NCI-H1694 (cell line): ENCODE measurements at places on chromosomes 2 and 18.

DNA sequence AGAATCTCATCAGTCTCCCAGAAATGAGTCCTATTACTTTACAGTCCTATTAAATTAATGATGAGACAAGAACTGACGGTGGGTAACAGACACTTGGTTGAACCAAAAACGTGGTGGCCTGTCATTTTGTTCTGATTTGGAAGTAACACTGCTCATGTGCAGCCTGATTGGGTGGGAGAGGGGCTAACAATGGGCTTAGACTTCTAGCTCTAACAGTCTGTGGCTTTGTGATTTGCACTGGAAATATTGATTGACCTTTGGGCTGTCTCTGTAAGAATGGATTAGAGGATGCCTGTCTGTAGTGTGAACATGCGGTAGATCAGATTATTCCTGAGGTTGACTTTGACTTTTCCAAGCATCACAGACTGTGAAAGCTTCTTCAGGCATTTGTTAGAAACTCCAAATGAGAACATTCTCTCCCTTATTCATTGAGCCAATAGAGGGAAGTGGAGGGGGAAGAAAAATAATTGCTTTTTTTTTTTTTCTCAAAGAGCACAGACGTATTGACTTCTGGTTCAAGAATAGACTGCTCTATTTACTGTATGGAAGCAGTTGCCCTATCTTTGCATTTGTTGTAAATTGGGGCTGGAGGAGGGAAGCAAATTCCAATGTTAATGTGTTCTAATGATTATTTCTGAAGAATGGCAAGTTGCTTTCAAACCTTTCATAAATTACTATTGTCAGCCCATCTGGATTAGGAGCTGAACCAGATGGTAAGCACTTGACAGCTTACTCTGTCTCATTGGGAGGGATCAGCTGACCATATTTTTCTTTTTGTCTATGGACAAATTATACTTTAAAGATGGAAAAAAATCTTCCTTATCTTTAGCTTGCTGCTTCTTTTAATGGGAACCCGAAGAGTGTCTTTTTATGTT is 85.8 kb upstream of the TTN start:
- DNase-seq = peak; percentile 61

GRCh38 chr2:109340381-109340780 is 211.4 kb downstream of the SH3RF3 start:
- no peak for DNase-seq

DNA sequence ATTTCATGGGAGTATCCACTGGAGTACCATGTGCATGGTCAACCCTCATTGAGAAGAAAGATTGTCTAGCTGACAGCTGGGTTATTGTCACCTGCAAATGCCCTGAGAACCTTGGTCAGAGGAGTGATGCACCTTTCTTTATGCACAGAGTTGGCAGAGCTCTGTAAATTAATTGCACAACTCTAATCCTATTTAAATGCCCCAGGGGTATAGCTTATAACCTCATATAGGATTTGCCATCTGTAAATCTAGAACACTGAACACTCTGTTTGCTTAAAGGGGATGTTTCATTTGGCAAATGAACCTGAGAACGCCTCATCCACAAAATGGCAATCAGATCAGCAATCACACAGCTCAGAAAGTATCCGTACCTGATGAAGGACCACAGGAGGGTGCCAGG is 71.8 kb upstream of the SP5 start:
- DNase-seq = no peak

DNA sequence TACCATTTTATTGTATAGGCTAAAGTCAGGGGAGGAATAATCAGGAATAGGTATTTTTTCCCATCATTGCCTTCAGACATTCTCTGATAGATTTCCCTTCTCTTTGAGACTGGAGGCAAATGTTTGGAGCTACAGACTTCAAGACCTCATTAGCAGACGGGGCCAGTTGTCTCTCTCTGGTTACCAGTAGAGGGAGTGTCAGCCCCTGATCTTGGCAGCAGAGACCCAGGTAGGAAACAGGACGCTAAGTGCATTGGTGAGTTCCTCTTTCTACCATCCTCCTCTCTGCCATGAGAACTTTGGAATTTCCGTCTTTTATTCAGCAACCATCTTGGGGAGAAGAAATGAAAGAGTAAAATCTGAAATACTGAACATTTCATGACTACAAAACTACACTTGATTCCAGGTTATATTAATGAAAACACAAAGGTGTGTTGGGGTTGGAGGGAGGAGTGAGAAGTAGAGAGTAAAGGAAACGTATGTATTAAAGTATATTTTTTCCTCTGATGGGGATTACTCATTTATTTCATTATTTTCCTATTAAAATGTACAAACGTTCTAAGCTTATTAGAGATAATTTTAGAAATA is 186.2 kb upstream of the GCFC2 start:
- DNase-seq = peak; percentile 21

GRCh38 chr18:36633961-36634412 is 194.8 kb downstream of the TPGS2 start:
- DNase-seq = no peak

GRCh38 chr2:172196768-172197431 is 94.2 kb upstream of the DLX2 start:
- no peak for DNase-seq

- DNase-seq = no peak
Observed at GRCh38 chr2:183148955-183149354, 24.7 kb downstream of the NUP35 start.

DNA sequence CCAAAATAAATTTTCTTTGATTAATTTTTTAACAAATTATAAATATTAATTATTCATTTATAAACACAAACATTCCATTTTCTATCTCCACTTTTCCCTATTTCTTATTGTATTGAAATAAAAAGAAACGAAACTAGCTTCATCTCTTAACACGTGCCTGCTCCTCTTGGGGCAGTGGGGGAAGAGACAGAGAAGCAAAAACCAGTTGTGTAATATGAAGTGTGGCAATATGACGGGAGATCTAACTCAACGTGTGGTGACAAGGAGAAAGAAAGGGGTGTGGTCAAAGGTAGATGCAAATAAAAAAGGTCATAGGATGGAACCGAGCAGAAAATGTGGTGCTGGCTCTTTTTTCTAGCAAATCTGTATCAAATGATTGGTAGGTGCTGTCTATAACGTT is 106.9 kb upstream of the SLC8A1 start:
- DNase-seq = no peak

GRCh38 chr18:48072428-48073204 is 142.2 kb upstream of the SMAD2 start:
- no peak for DNase-seq

- no peak for DNase-seq
Observed at GRCh38 chr2:164722616-164723338, 101.5 kb upstream of the GRB14 start.

GRCh38 chr2:17309741-17310339 is 208.4 kb downstream of the RAD51AP2 start:
- DNase-seq = peak; percentile 72

GRCh38 chr2:67642046-67642382 is 244.9 kb downstream of the ETAA1 start:
- DNase-seq = no peak

DNA sequence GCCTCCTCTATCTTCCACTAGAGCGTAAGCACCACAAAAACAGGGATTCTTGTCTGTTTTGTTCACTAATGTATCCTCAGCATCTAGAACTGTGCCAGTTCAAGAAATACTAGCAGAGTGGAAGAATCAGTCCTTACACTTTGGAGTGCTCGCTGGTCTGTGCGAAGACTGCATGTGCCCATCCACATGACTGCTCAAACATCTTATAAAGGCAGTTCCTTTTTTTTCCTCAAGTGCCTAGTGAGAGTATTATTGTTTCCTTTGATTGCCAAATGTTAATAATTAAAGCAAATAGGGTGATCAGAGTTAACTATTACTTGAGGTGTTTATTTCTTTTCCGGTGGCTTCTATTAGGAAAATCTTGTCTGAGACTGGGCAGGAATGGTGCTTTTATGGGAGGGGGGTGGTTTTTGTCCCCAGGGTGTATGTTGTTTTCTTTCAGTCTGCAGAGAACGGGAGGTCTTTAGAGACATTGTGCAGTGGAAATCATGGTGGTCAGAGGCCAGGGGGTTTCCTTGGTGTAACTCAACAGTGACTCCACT is 45.6 kb upstream of the ITGB6 start:
- no peak for DNase-seq

DNA sequence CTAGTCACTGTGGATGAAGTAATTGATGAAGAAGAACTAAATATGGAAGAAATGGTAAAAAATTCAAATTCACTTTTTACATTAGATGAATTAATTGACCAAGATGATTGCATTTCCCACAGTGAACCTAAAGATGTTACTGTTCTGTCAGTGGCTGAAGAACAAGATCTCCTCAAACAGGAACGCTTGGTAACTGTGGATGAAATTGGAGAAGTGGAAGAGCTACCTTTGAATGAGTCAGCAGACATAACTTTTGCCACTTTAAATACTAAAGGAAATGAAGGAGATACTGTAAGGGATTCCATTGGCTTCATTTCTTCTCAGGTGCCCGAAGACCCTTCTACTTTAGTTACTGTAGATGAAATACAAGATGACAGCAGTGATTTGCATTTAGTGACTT is 26.6 kb upstream of the DYSF start:
- DNase-seq = no peak

DNA sequence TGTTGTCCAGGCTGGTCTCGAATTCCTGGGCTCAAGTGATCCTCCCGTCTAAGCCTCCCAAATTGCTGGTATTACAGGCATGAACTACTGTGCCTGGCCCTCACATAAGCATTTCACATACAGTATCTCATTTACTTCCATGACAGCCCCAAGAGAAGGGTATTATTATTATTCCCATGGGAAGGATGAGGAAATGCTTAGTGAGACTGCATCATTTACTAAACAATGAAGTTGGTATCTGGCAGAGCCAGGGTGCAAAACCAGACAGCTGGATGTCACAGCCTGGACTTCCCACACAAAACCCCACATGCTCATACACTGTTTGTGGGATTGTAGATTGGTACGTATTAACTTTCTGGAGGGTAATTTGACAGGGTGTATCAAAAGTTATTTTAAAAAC is 29.9 kb downstream of the DAPL1 start:
- no peak for DNase-seq

GRCh38 chr2:100292022-100292580 is 30.2 kb downstream of the LONRF2 start:
- DNase-seq = no peak

GRCh38 chr2:71664161-71664560 is 210.8 kb downstream of the DYSF start:
- no peak for DNase-seq

DNA sequence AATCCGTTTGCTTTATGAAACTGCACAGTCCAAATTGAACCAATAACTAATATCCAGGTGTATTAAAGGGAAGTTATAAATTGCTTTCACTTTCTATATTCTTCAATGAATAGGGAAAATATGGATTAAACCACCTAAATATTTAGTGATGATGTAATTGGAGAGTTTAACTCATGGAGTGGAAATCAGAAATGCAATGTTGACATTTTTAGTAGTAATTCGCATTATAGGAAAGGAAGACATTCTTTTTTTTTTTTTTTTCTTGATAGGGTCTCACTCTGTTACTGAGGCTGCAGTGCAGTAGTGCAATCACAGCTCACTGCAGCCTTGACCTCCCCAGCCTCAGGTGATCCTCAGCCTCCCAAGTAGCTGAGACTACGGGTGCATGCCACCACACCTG is 321.9 kb downstream of the RNF144A start:
- DNase-seq = no peak

- DNase-seq = peak; percentile 74
Observed at GRCh38 chr2:149225446-149225845, 104.9 kb upstream of the LYPD6 start.

GRCh38 chr2:152497481-152498052 is 162.6 kb downstream of the FMNL2 start:
- DNase-seq = no peak

- no peak for DNase-seq
Observed at GRCh38 chr18:49733321-49733720, 80.0 kb downstream of the ACAA2 start.

DNA sequence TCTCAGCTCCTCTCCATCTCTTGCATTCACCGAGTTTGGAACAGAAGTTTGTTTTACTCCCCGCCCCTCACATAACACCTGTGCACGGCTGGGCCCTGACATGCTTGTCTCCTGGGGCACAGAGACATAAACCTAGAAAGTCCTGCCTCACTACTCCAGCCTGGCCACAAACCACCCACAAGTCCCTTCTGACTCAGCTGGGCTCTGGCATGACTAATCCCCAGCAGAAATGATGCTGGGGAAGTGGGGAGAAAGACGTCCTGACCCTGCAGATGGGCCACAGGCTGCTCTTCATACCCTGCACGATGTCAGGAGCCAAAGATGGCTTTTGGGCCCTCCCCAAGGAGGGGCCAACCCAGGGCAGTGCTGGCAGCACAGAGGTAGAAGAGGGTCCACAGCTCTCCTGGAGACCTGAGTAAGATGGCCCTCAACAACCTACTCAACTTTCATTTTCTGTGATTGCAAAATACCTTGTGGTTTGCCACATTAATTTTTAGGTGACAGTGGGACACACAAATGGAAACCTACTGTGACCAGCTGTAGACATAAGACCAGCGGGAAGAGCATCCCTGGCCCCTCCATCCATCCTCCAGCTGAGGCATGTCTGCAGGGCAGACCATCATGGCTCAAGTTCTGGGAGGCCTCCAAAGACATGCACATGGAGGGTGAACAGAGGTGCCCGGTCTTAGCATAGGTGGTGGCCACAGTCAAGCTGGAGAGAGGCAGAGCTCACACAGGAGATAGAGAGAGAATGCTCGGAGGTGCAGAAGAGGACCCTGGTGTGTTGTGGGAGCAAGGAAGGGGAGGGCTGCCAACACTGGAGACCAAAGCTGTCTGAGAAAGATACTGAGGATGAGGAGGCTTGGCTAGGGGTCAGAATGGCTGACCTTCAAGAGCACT is 40.0 kb downstream of the DNMT3A start:
- no peak for DNase-seq

- no peak for DNase-seq
Observed at GRCh38 chr2:136051725-136052048, 66.3 kb upstream of the DARS1 start.

DNA sequence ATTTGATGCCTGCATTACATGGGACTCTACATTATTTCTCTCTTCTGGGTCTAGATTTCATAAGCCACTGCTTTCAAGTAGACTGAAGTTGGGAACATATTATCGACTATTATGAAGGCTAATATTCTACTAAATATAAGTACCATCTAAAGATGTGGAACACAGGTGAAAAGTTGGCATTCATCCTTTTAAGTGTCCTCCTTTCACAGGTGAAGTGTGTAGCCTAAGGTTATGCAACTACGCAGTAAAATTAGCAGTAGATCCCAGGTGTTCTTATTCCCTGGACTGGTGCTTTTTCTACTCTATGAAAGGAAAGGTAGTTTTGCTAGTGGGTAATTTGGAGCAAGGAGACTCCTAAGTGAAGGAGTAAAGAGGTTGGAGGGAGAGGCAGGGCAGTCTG is 88.2 kb upstream of the DPP10 start:
- no peak for DNase-seq

- no peak for DNase-seq
Observed at GRCh38 chr2:232699110-232699509, 2.0 kb downstream of the GIGYF2 start.

- no peak for DNase-seq
Observed at GRCh38 chr18:79698668-79699335, 19.2 kb downstream of the CTDP1 start.

DNA sequence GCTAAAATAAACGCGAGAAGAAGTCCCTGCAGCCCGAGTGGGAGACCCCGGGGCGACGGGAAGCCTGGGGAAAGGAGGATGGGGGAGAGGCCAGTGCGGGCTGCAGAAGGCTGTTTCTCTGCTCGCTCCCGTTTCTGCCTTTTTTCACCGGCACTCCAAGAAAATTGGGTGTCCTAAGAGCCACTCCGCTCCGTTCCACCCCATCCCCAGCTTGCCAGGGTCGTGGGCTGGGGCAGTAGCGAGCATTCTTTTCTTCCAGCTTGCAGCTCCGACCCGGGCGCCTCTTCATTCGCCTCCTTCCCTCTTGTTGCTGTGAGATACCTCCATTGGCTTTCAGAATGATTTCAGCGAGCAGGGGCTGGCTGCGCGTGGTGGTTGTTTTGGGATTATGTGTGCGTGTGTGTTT is 1.1 kb downstream of the HOXD3 start:
- peak; percentile 29 for DNase-seq
